ENCODE measurements at places on chromosomes 1 and 21.

DNA sequence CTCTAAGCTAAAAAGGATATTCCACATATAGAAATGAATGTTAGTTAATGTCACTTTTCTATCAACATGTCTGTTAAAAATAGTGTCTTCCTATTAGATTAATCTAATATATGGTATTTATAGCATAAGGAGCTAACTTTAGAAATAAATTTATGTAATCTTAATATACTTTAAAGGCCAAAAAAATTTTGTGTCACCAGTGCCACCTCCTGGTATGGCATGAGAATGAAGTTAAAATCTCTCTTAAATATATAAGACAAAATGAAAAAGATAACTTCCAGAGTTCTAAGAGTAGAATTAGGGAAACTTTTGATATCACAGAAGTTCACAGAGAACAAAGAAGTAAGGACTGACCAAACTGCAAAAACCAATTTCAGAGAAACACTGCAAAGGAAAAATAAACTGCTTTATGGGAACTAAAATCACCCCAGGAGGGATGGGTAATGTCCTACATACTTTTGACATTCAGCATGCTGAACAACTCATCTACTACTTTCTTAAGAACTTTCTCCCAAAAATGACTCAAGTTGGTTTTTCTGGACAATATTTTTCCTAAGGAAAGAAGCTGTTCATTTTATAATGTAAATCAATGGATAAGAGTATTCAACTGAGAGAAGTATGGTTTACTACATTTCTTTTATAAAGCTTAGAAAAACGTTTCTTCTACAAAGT is 82.8 kb downstream of the TRIM33 start:
- no peak for DNase-seq

- DNase-seq: no peak
Observed at GRCh38 chr21:34018185-34018584, 55.2 kb upstream of the MRPS6 start.

DNA sequence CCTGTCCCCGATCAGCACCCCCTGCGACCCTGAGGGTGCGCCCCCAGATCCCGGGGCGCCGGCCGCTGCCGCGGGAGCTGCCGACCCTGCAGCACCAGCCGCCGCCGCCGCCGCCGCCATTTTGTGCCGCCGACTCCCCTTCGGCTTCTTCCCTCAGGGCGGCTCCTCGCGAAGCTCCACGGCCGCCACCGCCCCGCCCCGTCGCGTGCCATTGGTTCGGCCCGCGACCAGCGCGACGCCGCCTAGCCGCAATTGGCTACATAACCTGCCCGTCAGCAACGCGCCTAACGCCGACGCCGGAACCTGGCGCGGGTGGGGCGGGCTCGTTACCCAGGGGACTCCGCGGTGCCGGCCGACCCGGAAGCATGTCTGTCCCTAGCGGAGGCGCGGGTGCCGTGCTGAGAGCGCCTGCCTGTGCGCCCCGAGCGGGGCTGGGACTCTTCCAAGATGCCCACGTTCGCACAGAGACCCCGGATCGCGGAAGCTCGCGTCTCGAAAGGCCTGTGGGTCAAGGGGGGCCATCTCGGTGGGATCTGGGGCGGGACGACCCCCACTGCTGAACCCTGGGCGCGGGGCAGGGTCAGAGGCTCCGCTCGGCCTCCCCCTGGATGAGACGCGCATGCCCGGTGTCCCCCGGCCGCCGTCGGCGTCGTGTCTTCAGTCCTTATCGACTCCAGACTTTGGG is at the start of gene CCNL2:
Gene CCNL2 (minus strand): TSS at position 149 of the 685 bp plus-strand sequence. CDS start 29 bp downstream, at position 120.
- DNase-seq: peak; percentile 86

GRCh38 chr1:227938276-227938675 is 9.5 kb downstream of the WNT9A start:
- no peak for DNase-seq

DNA sequence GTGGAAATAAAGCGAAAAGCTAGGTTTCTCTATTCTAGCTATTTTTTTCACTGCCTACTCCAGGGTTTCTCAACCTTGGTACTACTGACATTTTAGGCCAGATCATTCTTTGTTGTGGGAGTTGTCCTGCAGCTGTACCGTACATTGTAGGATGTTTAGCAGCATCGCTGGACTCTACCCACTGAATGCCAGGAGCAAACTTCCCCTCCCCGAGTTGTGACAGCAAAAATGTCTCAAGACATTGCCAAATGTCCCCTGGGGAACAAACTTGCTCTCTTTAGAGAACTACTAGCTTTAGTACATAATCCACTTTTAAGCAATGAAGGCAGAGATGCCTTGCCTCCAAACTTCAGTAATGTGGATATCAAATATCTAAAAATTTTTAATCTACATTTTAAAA is 122.8 kb downstream of the PLPPR5 start:
- DNase-seq: no peak

- no peak for DNase-seq
Observed at GRCh38 chr1:24714859-24715520, 30.3 kb upstream of the CLIC4 start.

GRCh38 chr1:248695451-248696132 is 7.0 kb downstream of the OR14I1 start:
- DNase-seq: no peak

Measured in NCI-H1092 (cell line).